ENCODE measurements at places on chromosomes 5 and 9.

DNA sequence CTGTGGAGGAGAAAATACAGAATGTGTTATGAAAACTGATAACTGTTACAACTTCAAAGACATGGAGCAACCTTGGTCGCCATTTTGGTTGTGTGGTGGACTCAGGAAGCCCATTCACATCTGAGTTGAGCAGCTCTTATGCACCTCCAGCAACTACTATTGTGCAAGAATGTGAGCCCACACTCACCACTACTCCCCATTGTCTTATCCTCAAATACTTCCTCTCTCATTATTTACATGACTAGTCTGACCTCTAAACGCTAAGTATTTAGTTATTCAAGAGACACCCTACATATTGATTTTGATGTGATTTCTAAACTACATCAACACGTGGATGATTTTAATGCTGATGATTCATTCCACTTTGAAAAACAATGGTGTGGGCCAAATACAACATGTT lies 516.6 kb upstream of the CLINT1 start:
- no peak for DNase-seq

- no peak for DNase-seq
Measured at GRCh38 chr9:13501018-13501417, 221.5 kb upstream of the MPDZ start.

GRCh38 chr9:110021891-110022290 lies 186.1 kb downstream of the C9orf152 start:
- no peak for DNase-seq

- no peak for DNase-seq
Measured at GRCh38 chr5:139811274-139811607, 15.6 kb downstream of the PSD2 start.

DNA sequence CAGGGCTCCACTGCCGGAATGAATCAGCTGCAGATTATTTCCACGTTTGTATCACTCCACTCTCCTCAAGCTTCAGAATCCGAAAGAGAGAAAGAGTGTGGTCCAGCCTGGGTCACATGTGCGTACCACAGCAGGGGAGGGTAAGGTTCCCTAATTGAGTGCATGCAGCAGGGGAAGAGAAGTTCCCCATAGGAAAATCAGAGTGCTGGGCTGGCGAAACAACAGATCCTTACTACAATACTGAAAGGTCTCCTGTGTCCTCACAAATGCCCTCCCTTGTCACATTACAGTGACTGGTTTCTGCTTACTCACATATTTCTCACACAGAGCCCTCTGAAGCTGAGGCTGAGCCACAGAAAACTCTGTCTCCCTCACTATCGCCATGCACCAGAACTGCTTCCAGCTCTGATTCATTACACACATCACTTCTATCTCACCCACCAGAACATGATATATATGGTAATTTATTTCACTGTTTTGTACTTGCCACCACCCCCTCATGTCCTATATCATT lies 532.2 kb upstream of the TUSC1 start:
- DNase-seq, result no peak

- no peak for DNase-seq
Measured at GRCh38 chr5:54624805-54625568, 107.4 kb downstream of the SNX18 start.

- DNase-seq, result no peak
Measured at GRCh38 chr9:28883234-28883633, 1310.0 kb upstream of the C9orf72 start.

DNA sequence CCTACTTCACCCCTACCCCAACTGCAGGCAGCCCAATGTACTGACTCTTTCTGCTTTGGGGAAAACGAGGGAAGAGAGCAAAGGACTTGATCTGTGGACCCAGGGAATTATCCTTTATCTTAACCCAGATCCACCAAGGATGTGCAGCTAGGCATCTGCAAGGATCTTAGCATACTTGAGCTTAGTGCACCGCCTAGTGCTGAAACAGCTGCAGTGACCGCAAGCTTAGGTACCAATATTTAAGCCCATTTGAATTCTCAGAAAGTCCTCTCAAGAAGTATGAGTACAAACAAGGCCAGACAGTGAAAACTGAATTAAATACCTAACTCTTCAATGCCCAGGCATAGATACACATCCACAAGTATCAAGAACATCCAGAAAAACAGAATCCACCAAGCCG lies 576.7 kb upstream of the ADAMTS16 start:
- DNase-seq, result no peak

DNA sequence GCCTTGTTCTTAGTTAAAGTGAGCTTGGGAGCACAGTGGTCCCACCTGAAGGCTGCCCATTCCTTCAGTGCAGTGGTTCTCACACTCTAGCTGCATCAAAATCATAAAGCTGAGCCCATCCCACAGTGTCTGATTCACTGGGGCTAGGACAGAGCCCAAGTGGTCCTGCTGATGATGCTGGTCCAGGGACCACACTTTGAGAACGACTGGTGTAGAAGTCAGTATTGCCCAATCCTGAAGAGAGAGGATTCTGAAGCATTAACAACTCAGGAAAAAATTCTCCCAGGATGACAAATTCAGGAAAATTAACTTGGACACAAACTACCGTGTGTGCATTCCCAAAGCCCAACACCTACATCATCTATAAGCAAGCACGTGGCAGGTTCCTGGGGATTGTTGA lies 176.2 kb downstream of the GABBR2 start:
- no peak for DNase-seq

GRCh38 chr5:10567781-10568321 lies 4.0 kb downstream of the ANKRD33B start:
- no peak for DNase-seq

DNA sequence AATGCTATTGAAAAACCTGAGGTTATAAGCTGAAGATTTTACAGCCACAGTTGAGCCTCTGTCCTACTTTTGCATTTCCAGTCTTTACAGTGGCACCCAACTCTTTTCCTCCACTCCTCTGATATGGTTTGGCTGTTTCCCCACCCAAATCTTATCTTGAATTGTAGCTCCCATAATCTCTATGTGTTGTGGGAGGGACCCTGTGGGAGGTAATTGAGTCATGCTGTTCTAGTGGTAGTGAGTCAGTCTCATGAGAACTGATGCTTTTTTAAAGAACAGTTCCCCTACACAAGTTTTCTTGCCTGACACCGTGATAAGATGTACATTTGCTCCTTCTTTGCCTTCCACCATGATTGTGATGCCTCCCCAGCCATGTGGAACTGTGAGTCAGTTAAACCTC lies 646.1 kb upstream of the SEMA6A start:
- no peak for DNase-seq

- DNase-seq, result no peak
Measured at GRCh38 chr9:29339387-29339786, 1766.1 kb upstream of the C9orf72 start.

GRCh38 chr9:132267660-132268059 lies 87.1 kb downstream of the SETX start:
- no peak for DNase-seq

GRCh38 chr5:135535420-135535819 lies 344 bp downstream of the NEUROG1 start:
- no peak for DNase-seq

DNA sequence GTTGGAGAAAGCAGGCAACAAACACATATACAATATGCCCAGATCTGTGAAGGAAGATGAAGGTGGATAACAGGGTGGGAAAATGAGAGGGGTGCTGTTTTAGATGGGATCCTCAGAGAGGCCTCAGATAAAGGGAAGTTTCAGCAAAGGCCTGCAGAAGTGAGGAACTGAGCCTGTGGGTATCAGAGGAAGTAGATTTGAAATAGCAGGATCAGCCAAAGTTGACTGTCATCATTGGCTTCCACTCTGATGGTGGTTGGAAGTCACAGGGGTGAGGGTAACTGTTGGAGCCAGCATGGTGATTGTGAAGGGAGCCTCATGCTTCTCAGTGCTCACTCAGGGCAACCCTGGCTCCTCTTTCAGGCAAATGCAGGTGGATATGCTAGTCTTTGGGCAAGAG lies 607.2 kb upstream of the CLINT1 start:
- no peak for DNase-seq

DNA sequence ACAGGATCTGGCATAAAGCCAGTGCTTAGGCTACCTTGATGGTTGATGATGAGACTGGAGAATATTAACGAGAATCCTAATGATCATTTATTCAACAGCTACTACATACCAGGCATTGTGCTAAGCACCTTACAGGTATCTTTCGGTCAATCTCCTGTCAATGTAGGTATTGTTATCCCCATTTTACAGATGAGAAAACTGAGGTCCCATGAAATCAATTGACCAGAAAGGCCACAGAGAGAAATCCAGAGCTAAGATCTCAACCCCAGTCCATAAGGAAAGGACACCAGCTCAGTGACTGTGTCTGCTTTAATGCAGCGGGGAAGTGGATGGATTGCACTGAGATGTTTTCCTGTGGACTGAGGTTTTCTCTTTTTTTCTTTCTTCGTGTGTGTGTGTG lies 63.3 kb downstream of the ARHGEF37 start:
- DNase-seq, result no peak

GRCh38 chr5:135709208-135709575 lies 125.3 kb upstream of the SLC25A48 start:
- no peak for DNase-seq

DNA sequence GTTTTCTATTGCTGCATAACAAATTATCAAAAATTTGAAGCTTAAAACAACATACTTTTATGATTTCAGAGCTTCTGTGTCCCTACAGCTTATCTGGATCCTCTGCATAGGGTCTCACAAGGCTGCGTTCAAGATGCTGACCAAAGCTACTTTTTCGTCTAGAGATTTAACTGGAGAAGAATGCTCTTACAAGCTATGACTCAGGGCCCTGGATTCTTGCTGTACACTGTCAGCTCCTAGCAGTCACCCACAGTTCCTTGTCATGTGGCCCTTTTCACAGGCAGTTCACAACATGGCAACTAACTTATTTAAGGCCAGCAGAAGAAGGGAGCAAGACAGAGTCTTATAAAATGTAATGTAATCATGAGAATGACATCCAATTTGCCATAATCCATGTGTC lies 70.8 kb upstream of the FAM174A start:
- no peak for DNase-seq

- DNase-seq, result no peak
Measured at GRCh38 chr9:92294297-92294676, 790 bp upstream of the IARS1 start.

DNA sequence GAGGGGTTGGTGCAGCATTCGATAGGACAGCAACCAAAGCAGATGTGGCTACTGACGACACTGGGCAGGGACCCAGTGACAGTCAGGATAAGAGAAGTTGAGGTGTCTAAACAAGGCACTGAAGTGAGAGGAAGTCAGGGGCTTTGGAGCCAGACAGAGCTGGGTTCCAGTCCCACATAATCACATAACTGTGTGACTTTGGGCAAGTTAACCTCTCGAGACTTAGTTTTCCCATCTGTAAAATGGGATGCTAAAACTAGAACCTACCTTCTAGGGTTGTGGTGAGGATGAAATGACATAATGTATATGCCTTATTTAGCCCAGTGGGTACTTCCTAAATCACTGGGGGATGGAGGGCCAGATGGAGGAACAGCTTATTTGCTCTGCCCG lies 3.1 kb downstream of the ANGPTL2 start:
- DNase-seq, result no peak

DNA sequence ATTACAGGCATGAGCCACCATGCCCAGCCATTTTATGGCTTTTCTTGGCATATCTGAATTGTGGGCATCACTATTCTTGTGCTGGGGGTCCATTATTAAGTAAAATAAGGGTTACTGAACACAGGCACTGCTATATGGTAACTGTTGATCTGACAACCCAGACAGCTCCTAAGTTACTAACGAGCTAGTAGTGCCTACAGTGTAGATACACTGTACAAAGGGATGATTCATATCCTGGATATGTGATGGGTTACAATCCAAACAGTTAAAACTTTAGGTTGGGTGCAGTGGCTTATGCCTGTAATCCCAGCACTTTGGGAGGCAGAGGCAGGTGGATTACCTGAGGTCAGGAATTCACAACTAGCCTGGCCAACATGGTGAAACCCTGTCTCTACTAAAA lies 4.3 kb downstream of the CD14 start:
- DNase-seq, result no peak

DNA sequence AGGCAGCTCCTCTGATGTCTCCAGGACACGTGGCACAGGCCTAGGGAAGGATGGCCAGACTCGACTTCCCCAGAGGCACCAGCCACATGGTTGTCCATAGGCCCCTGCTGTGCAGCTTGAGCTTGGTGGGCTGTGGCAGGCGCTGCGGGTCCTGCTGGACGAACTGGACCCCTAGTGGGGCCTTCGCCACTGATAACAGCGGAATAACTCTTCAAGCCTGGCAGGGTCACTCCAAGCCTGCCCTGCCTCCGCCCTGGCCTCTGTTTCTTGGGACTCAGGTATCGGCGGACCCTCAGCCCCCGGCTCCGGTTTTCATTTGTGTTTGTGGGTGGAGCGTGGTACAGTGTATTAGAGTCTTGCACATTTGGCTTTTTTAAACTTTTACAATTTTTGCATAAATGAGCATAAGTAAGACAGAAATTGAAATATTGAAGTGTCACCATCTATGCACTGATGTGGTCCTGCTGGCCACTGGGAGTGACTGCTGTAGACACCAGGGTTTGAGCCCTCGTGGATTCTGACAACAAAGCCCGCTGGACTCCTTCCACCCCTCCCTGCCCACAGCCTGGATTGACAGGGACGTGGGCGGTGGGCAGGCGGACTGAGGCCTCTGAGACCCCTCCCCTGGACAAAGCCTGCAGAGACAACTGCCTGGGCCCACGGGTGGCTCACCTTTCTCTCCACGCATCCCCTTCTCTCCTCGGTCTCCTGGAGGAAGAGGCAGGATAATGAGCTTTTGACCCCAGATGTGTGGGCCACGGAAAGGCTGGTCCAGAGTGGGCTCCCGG lies 3.8 kb downstream of the FCN1 start:
- no peak for DNase-seq

DNA sequence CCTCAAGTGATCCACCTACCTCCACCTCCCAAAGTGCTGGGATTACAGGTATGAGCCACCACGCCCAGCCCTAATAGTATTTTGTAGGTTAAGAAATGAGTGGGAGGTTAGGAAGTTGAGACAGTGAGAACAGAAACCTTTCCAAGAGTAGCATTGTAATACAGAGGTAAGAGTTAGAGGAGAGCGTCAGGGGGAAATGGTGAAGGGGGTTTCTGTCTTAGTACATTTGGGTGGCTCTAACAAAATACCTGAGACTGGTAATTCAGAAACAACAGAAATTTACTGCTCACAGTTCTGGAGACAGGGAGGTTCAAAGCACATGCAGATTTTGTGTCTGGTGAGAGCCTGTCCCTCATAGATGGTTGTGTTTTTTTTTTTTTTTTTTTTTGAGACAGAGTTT lies 18.8 kb downstream of the SMIM3 start:
- no peak for DNase-seq

DNA sequence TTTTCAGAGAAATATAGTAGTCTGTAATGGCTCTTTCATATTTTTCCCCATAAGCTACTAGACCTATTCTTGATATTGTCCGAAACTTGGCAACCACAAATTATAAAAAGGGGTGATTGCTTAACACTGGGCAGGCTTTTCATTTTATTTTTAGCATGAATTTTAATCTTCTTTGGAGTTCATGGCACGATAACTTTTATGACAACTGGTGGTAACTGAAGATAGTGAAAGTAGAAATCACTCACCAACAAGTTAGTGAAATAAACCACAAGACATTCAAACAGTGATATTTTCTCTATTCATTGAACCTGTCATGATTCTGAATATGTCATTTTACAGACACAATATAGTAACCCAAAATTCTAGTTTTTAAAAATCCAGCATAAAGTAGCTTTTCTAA lies 213.9 kb downstream of the PRDM9 start:
- no peak for DNase-seq

GRCh38 chr5:110896901-110897300 lies 158.1 kb downstream of the SLC25A46 start:
- no peak for DNase-seq

All from activated CD4-positive, alpha-beta T cell treated with anti-CD3 and anti-CD28 coated beads, Interleukin-2, amount 50 U/mL, for 4 hours (primary cell).